ENCODE measurements at places on chromosomes 11 and 22.

GRCh38 chr11:83002522-83002921, 69.2 kb downstream of the RAB30 start:
- DNase-seq, result no peak

DNA sequence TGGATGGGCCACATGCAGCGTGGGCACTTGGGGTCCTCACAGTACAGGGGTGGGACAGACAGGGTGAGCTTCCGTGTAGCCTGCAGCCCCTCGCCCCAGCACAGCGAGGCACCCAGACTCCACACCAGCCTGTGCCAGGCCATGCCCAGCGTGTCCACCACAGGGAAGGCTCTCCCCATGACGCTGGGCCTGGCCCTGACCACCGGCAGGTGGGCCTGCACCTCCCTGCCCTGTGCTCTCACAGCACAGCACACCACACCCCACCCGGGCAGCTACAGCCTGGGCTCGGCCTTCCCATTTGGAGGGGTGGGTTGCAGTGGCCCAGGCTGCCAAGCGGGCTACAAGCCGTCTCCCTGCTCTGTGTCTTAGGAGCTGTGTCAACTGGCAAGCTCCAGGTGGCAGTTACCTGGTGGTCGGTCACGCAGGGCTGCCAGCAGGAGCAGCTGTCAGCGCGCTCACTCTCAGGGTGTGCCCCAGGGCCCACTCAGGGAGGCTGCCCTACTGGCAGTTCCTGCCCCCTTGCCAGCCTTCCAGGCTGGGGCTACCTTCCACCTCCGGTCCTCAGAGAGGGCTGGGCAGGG, 4.6 kb downstream of the MOB2 start:
- DNase-seq, result no peak

GRCh38 chr22:26479043-26479791, 4.4 kb downstream of the HPS4 start:
- DNase-seq, result no peak

DNA sequence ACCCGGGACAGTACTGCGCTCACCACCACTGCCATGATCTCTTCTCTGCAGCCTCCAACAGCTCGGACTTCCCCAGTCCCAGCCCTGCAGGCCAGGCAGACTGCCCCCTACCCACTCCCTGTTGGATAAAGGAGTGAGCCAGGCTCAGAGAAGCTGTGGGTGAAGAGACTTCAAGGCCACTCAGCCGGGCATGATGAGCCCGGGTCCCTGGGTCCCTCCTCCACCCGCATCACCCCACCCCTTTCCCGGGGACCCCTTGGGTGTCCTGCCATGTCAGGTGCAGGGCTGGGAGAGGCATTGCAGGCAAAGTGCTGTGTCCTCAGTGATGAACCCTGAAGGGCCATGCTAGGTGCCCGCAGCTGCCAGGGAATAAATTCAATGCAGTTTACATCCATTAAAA, 14.5 kb downstream of the LSP1 start:
- no peak for DNase-seq

DNA sequence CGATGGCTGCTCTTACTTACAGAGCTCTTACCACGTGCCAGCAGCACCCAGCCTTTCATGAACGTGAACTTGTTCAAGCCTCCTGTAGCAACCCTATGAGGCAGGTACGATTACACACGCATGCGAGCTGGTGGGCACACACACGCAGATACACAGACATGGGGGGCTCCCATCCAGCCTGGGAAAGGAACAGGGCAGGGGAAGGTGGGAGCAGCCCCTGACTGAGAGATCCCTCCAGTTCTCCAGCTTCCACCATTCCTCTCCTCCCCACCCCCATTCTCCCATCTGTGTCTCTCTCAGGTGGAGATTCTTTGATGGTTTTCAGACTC, 37.6 kb upstream of the WNT11 start:
- no peak for DNase-seq

- DNase-seq, result no peak
Observed at GRCh38 chr22:37638391-37639069, 939 bp upstream of the SH3BP1 start.

DNA sequence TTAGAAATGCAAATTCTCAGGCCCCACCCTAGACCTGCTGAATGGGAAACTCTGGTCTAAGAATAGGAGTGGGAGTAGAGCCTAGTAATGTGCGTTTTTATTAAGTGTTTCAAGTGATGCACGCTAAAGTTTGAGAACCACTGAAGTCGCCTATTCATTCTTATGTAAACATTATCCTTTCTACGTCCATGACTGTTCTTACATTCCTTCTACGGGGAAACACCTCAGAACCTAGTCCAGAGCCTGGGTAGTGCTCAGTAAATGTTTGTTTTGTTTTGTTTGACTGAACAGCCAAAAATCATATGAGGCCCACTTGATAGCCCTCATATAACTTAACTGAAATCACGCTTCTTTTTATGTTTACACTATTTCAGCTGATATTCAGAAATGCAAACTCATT, 29.8 kb downstream of the VSIG10L2 start:
- DNase-seq, result no peak

DNA sequence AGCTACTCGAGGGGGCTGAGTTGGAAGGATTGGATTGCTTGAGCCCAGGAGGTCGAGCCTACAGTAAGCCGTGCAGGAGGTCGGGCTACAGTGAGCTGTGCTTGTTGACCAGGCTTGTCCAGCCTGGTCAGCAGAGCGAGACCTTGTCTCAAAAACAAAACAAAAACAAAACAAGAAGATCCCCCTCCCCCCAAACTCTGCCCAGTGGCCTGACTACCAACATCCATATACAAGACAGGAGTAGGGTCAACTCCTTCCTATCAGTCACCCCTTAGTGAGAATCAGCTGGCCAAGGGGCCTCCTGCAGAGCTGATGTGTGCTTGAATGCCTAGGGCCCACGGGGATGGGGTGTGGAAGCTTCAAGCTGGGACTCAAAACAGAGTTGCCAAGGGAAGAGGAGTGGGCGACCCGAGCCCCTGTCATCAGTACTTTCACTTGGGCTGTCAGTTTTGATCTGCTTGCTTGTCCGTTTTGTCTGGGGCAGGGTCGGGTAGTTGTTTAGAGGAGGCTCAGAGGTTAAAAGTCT, 942 bp upstream of the TSPAN18 start:
- DNase-seq, result no peak

GRCh38 chr11:48122656-48123055, 94.0 kb upstream of the OR4B1 start:
- DNase-seq, result no peak

DNA sequence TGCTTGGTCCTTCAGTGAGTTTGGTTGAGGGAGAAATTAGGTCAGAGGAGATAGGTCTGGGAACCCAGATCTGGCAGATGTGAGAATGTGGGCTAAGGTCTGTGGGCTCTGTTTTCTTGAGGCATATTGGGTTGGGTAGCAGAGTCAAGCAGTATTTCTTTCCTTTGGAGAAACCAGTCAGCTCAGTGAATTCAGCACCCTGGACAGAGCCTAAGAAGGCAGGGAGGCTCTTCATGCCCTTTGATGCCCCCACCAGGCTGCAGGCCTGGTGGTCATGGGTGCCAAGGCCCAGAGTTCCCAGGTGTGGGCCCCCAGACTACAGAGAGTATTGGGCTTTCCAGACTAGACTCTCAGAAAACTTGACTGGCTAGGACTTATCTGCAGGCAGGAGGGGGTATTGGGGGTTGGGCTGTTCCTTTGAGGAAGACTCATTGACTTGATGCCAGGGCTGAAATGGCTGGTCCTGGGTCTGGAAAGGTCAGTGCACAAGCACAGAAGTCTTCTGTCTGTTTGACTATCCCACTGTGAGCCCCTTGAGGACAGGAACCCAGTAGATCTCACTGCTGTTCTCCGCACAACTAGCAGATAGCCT, 45.3 kb upstream of the NECTIN1 start:
- DNase-seq, result no peak

Data from natural killer cell treated with Interleukin-12 subunit alpha and Interleukin-12 subunit beta and Interleukin-15 and Interleukin-18, amount 100 ng/mL, for 72 hours (primary cell).